ENCODE measurements at places on chromosomes 13 and 19.

- DNase-seq, result no peak
These were observed 15.5 kb downstream of the LIPE start for GRCh38 chr19:42411581-42412178.

- DNase-seq, result no peak
These were observed 151.6 kb upstream of the FREM2 start for GRCh38 chr13:38535261-38535660.

- DNase-seq, result no peak
These were observed 257.2 kb downstream of the FOXO1 start for GRCh38 chr13:40409278-40409677.

DNA sequence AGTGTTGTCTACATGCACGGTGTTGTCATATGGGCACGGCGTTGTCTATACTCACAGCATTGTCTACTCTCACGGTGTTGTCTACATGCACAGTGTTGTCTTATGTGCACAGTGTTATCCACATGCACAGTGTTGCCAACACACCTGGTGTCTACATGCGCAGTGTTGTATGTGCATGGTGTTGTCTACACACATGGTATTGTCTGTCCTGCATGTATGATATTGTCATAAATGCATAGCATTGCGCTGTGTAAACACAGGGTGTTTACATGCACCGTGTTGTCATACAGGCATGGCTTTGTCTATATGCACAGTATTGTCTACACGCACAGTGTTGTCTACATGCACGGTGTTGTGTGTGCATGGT is 6.8 kb downstream of the ADPRHL1 start:
- no peak for DNase-seq

DNA sequence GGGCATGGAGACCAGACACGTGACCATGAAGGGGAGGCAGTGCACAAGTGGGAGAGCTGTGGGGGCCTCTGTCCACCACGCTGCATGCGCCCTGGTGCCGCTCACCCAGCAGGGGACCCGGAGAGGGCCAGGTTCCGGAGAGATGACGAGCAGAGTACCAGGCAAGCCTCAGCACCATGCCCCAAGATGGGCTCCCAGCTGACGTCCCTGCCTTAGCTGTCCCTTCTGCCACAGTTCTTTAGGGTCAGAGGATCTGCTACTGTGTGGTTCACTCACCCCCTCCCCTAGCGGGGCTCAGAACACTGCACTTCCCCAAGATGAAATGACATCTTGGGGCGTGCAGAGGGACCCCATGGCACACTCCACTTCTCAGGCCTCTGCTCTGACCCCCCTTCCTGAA is 9.6 kb upstream of the PRKD2 start:
- DNase-seq, result no peak

- no peak for DNase-seq
These were observed 20.6 kb downstream of the UBE2L5 start for GRCh38 chr13:30442926-30443325.

DNA sequence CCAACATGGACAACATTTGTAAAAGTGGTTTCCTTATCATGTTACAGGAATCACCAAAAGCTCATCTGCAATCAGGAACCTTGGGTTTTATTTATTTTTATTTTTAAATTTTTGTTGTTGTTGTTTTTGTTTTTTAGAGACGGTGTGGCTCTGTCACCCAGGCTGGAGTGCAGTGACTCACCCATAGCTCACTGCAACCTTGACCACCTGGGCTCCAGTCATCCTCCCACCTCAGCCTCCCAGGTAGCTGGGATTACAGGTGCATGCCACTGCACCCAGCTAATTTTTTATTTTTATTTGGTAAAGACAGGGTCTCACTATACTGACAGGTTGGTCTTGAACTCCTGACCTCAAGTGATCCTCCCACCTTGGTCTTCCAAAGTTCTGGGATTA is 13.6 kb upstream of the SERP2 start:
- no peak for DNase-seq

- no peak for DNase-seq
These were observed 740 bp upstream of the CCDC61 start for GRCh38 chr19:45994456-45994997.

DNA sequence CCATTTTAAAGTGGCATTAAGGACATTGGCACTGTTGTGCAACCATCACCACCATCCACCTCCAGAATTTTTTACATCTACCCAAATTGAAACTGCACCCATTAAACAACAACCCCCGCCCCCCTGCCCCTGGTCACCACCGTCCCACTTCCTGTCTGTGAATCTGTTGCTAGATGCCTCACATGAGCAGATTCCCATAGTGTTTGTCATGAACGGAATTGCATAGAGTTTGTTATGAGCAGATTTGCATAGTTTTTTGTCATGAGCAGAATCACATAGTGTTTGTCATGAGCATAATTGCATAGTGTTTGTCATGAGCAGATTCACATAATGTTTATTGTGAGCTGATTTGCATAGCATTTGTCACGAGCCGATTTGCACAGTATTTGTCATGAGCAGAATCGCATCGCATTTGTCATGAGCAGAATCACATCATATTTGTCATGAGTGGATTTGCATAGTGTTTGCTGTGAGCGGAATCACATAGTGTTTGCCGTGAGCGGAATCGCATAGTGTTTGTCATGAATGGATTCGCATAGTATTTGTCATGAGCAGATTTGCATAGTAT is 54.0 kb upstream of the GTF3A start:
- DNase-seq, result peak; percentile 27

GRCh38 chr13:24744247-24744646 is 19.7 kb upstream of the RNF17 start:
- no peak for DNase-seq

- no peak for DNase-seq
These were observed 10.5 kb downstream of the POLR1D start for GRCh38 chr13:27632214-27632613.

DNA sequence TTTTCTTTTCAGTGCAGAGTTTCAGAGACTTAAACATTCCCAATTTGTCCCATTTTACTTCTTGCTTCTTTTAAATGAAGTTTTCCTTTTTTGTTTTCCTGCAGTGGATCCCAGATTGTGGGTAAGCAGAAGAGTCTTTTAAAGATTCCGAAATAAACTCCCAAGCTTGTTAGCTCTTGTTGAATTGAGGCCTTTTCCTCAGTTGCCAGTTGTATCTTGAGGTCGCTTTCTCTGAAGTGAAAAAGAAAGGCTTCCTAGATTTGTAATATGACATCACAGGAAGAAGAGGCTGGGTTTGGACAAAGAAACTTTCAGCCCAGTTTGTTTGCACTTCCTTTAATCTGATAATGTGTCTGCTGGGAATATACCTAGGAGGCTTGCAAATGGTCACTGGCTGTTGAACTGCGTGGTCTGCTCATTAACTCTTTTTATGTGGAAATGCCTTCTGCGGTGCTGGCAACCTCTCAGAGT is at the start of gene LPAR6:
LPAR6 (minus strand) TSS at position 233 of the 471 bp plus-strand sequence. CDS start 690 bp downstream, outside the sequence.
- DNase-seq, result peak; percentile 79

- DNase-seq, result no peak
These were observed 84.5 kb upstream of the ABCC4 start for GRCh38 chr13:95385798-95386197.

GRCh38 chr19:33221638-33222037 is 4.0 kb downstream of the SLC7A10 start:
- DNase-seq, result peak; percentile 21

GRCh38 chr13:73299787-73300186 is 241.0 kb downstream of the KLF5 start:
- no peak for DNase-seq

DNA sequence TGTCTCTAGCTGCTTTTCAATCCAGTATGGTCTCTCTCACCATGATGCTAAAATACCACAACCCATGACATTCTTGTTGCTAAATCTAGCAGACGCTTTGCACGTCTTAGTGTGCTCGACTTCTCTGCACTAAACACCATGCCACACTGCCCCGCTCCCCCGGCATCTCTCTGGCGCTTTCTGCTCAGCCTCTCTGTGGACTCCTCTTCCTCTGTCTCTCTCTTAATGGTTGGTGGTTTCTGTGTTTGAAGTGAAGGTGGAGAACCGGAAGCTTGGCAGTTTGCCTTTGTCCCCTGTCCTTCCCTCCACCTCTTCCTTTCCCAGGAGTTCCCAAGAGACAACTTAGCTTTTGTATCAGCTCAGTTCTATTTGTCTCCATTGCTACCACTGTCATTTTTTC is 8.8 kb downstream of the ERCC5 start:
- DNase-seq, result no peak

DNA sequence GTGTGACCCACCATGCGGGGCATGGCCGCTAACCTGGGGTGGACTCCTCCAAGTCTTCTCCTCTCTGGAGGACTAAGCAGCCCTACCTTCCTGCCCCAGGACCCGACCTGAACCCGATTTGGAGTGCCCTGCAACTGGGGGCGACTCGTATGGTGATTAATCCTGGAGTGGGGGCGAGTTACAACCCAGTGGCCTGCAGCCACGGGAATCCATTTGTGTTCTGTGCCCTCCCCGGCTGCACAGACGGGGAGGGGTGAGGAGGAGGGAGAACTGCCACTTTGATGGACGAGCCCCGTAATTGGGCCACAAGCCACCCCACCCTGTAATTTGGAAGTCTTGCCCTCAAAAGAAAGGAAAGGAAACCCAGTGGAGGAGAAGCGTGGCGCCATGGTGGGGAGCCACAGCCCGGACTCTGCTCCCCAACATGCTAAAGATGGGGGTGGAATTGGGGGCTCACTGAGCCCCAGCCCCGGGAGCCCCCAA is 18.0 kb downstream of the PRR36 start:
- DNase-seq, result peak; percentile 13

- no peak for DNase-seq
These were observed 209.9 kb downstream of the DCT start for GRCh38 chr13:94269557-94269956.

GRCh38 chr13:72884101-72884500 is 102.2 kb downstream of the PIBF1 start:
- DNase-seq, result no peak

DNA sequence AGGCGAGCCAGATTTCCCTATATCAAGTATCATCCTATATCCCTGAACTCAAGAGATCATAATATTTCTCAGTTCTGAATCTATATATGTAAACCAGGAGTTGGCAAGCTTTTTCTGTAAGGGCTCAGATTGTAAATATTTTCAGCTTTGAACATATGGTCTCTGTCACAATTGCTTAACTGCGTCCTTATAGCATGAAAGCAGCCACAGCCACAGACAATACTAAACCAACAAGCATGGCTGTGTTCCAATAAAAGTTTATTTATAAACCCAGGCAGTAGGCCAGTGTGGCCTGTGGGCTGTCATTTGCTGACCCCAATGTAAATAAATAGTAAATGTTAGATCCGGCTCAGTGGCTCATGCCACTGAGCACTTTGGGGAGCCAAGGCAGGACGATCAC is 12.2 kb upstream of the MYH14 start:
- no peak for DNase-seq

- DNase-seq, result no peak
These were observed 198.8 kb downstream of the MYO16 start for GRCh38 chr13:108828086-108828815.

DNA sequence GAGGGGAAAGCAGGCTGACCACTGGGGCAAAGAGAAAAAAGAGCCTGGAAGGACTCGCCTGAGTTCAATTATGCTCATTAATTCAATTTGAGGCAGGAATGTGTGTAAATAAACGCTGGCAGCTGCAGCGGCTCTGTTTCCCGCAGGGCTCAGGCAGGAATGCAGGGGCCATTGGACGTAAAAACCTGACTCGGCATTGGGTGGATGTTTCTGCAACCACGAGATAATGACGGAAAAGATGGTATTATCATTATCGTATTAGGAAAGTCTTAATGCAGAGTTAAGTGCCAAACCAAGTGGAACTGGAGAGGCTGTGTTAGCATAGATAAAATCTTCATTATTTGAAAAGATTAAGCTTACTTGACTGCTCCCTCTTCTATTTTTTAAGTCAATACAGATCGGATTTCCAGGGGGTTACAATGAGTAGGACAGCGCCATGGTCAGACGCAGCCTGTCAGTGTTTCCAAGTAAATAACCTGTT is 169.8 kb downstream of the SHISA2 start:
- DNase-seq, result no peak

DNA sequence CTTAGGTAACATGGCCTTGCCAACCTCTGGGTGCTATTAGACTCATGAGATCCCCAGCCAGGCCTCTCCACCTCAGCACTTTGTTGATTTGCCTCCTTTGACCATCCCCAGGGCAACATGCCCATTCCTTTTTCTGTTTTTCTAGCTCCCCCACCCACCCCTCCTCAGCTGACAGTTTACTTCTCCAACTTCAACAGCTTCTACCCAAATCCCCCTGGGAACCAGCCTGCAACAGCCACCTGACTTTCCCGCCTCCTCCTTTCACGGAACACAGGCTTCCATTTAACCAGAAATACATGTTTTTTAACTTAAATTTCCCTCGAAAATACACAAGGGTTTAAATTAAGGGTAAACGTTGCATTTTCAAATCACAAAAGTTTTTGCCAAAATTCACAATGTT is 117.3 kb downstream of the DLEU7 start:
- DNase-seq, result no peak

- DNase-seq, result no peak
These were observed 5.2 kb downstream of the MIDN start for GRCh38 chr19:1253514-1254080.

DNA sequence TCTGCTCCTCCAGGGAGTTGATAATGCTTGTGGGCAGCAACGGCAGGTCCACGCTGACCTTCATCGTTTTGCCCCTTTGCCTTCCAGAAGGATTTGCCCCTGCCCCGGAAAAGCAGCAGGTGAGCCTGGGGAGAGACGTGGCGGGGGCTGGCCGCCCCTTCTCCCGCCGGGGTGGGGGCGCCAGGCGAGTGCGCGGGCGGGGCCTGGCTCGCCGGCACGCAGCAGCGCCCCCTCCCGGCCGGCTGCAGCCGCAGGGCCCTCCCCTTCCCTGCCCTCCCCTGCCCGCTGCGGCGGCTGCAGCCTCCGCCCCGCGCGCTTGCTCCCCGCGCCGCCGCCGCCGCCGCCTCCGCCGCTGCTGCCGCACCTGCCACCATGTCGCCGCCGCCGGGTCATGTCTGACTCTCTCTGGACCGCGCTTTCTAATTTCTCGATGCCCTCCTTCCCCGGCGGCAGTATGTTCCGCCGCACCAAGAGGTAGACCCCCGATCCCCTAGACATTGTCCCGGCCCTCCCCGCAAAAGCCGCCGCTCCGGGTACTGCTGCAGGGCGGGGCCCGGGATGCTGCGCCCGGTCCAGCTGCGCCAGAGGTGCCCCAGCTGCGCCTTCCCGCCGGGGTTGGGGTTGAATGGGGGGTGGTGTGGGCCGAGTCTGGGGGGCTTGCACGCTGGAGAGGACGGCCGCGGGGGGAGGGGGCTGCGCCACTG is at the start of gene MAST1:
MAST1 (plus strand) TSS at position 334 of the 704 bp plus-strand sequence; CDS start at position 392, 58 bp downstream.
- no peak for DNase-seq

- no peak for DNase-seq
These were observed 5.8 kb downstream of the DYRK1B start for GRCh38 chr19:39828015-39828653.

- no peak for DNase-seq
These were observed 2.8 kb downstream of the ERFL start for GRCh38 chr19:41925208-41926003.

GRCh38 chr13:112674412-112675365 is 15.1 kb upstream of the ATP11A start:
- no peak for DNase-seq

DNA sequence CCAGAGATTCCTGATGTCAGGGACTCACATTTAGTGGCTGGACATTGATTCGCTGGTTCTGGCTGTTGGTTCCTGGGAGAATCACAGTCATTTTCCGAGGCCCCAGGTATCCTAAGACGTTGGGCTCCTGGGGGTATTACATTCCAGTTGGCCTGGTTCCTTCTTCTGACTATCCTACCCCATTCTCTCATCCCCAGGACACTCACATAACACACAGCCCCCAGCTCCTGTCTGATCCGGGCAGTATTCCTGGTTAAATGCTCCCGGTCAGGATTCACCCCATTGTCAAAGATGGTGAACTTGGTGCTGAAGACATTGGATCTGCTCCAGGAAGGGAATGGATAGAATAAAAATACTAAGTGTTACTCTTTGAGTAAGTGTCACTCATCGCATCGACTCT is 11.5 kb downstream of the PPP1R15A start:
- DNase-seq, result no peak

- no peak for DNase-seq
These were observed 97.6 kb upstream of the MIR17HG start for GRCh38 chr13:91249861-91250260.
